ENCODE measurements at places on chromosomes 7 and 10. TPM values are rescaled to one million over a fixed set of nuclear protein-coding genes. Genes with fewer than 3 reads are reported as not detected.

CDHR1 gene
- 5.3 TPM for total RNA-seq

ERLIN1 gene
- 15.0 TPM for total RNA-seq

GRB10 gene
- 80.3 TPM for total RNA-seq

PARD3 gene
- total RNA-seq: 76.4 TPM

PNLIP gene
- total RNA-seq: not detected

FAM180A gene
- not detected for total RNA-seq

EFCAB10 gene
- 11.8 TPM for total RNA-seq

STRIP2 gene
- total RNA-seq: 81.4 TPM

GFRA1 gene
- total RNA-seq: 42.7 TPM

MYH16 gene
- total RNA-seq: not detected

WNT8B gene
- 0.69 TPM for total RNA-seq

OR13A1 gene
- total RNA-seq: not detected

HYAL4 gene
- not detected for total RNA-seq

ELN gene
- total RNA-seq: 33.2 TPM

LIPJ gene
- 1.6 TPM for total RNA-seq

ZNF425 gene
- total RNA-seq: 5.8 TPM
